ENCODE measurements at places on chromosomes 7 and 10. TPM values are rescaled to one million over a fixed set of nuclear protein-coding genes. Genes with fewer than 3 reads are reported as not detected.

GRCh38 chr7:95334447-95334846 lies 10.1 kb upstream of the PON1 start:
- no peak overlapping the region for H3K4me3 ChIP-seq
- no peaks in the 10 kb centered on the region for H3K36me3 ChIP-seq
- DNase-seq = no peak
- no peaks in the 10 kb centered on the region for H3K4me1 ChIP-seq
- no peaks in the 10 kb centered on the region for H3K27me3 ChIP-seq
- H3K27ac ChIP-seq = no peak overlapping the region

ZSCAN21 gene
- total RNA-seq = 13.1 TPM

CYP3A4 gene
- not detected for total RNA-seq

DNA sequence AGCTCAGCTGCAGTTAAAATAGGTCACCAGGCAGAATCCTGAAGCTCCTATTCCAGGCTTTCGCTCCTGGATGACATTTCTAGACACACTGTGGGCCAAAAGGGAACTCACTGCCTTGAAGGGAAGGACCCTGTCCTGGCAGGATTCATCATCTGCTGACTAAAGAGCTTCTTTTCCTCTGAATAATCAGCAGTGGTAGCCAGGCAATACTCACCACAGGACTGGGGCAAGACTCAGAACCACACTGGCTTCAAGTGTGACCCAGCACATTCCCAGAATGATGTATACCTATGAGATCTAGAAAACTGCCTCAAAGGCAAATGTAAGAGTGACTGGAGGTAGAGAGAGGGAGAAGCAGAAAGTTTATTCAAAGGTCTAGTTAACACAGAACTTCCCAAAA lies 29.5 kb upstream of the EBF3 start:
- H3K27me3 ChIP-seq = no peaks in the 10 kb centered on the region
- no peaks in the 10 kb centered on the region for H3K36me3 ChIP-seq
- DNase-seq = peak; percentile 56
- H3K4me1 ChIP-seq = no peaks in the 10 kb centered on the region

GRCh38 chr7:157282141-157282801 lies 54.5 kb upstream of the DNAJB6 start:
- no peaks in the 10 kb centered on the region for H3K4me1 ChIP-seq
- no peaks in the 10 kb centered on the region for H3K36me3 ChIP-seq
- no peak overlapping the region for H3K27ac ChIP-seq
- DNase-seq = no peak
- H3K4me3 ChIP-seq = no peak overlapping the region
- no peaks in the 10 kb centered on the region for H3K27me3 ChIP-seq

GRCh38 chr7:37709631-37710509 lies 26.3 kb downstream of the GPR141 start:
- H3K27me3 ChIP-seq = no peaks in the 10 kb centered on the region
- H3K36me3 ChIP-seq = no peaks in the 10 kb centered on the region
- DNase-seq = no peak
- no peaks in the 10 kb centered on the region for H3K4me1 ChIP-seq

DNA sequence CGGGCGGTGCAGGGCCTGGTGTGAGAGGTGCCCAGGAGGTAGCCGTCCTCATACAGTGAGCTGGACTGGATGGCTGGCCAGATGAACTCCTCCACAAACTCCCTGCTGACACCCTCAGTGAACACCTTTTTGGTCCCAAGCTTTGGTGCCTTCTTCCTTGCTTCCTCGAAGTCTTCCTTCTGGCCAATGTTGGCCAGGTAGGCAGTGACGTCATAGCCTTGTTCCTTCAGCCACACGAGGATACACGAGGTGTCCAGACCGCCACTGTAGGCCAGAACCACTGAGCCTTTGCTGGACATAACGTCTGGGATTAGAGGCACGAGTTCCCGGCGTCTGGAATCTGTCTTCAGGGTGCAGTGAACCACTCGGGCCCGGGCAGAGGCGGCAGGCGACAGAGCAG lies 206.8 kb upstream of the SP4 start:
- no peaks in the 10 kb centered on the region for H3K36me3 ChIP-seq
- no peak overlapping the region for H3K27ac ChIP-seq
- DNase-seq = no peak

DNA sequence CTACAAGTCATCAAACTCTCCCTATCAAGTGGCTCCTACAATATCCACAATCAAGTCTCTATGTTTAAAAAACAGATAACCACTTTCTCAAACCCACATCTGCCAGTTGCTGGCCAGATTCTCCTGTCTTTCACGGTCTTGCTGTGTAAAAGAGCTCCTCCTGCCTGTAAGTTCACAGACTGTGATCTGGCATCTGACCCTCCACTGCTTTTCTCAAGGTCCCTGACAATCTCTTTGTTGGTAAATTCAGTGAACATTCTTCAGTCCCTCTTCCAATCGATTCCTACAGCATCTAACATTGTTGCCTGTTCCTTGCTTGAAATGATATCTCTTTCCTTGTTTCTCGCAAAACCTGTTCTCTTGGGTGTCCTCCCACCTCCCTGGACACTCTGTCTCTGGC lies 18.5 kb upstream of the LMOD2 start:
- no peak overlapping the region for H3K27ac ChIP-seq
- DNase-seq = no peak
- no peak overlapping the region for H3K4me3 ChIP-seq
- H3K27me3 ChIP-seq = no peaks in the 10 kb centered on the region
- no peaks in the 10 kb centered on the region for H3K36me3 ChIP-seq

DNA sequence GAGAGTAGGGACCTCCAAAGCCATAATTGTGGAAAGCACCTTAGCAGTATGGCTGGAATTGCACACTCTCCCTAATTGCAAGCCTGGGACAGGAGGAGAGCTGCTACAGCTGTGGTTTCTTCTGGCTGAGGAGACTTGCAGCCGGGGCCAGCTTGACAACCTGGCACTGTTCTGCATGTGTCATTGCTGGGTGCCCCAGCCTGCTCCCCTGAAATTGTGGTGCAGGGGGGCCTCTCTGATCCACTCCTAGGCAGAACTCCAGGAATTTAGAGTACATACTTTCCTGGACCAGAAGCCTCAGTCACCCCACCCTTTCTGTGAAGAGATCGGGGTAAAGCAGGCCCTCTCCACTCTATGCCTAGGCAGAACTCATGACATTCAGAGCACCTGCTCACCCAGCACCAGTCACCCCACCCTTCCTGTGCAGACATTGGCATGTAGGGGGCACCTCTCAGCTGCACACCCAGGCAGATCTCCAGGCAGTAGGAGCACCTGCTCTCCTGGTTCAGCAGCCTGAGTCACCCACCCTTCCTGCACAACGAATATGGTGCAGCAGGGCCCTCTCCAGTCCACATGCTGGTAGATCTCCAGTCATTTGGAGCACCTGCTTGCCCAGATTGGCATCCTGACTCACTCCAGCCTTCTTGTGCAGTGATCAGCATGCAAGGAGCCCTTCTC lies 34.4 kb upstream of the DYNC1I1 start:
- DNase-seq = no peak
- no peaks in the 10 kb centered on the region for H3K27me3 ChIP-seq
- no peak overlapping the region for H3K4me3 ChIP-seq
- H3K36me3 ChIP-seq = no peaks in the 10 kb centered on the region
- no peaks in the 10 kb centered on the region for H3K4me1 ChIP-seq

DNA sequence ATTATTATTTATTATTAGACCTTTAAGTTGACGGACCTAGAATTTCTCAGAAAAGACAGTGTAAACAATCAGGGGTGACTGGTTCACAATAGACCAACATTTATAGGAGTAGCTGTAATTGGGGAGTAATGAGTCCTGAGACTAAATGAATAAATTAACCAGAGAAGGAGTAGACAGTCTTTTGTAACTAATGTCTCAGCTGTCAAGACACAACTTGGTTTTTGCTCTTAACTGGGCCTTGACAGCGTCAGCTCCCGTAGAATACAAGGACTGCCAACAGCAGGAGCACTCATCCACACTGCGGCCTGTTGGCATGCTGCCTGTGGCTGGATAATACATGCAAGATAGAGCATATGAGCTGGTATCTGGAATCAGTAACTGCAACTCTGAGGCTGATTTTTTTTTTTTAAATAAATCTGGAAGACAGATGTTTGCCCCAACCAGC lies 123.9 kb downstream of the CACNA2D1 start:
- peaks cover 3% of the 10 kb centered on the region for H3K4me1 ChIP-seq
- no peaks in the 10 kb centered on the region for H3K27me3 ChIP-seq
- DNase-seq = peak; percentile 88
- no peak overlapping the region for H3K4me3 ChIP-seq

DNA sequence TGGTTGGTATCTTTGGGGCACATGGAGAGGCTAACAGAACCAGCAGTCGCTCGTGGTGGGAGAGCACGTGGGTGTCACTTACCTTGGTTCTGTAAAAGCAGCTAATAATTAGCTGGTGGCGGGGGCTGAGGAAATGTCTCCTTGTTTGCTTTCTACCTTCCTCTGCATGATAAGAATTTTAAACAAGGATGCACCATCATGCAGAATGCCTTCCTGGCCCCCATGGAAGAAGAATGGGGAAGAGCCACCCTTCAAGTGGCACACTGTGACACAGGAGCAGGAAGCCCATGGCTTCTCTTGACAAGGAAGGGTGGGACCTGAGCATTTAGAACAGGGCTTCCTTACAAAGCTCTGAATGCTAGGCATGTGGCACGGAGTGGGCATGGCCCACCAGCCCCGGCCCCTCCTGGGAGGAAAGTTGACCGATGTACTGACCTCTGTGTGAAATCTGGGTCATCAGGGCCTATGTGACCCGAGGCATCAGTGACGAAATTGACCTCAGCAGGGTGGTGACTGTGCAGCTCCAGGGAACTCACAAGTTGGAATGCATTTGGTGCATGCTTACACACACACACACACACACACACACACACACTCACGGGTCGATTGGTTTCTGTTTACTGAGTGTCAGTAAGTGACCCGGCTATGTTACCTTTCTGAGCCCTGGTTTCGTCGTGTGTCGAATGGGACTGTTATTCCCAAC lies 116.9 kb upstream of the ANLN start:
- no peak overlapping the region for H3K4me3 ChIP-seq
- peak; percentile 35 for DNase-seq
- no peaks in the 10 kb centered on the region for H3K36me3 ChIP-seq
- no peaks in the 10 kb centered on the region for H3K27me3 ChIP-seq

KCNIP2 gene
- total RNA-seq = not detected

UCMA gene
- not detected for total RNA-seq

DNA sequence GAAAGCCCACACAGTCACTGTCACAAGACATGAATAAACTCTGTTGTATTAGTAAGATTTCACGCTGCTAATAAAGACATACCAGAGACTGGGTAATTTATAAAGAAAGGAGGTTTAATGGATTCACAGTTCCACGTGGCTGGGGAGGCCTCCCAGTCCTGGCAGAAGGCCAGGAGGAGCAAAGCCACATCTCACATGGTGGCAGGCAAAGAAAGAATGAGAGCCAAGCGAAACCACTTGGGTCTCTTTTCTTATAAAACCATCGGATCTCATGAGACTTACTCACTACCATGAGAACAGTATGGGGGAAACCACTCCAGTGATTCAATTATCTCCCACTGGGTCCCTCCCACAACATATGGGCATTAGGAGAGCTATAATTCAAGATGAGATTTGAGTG lies 110.2 kb downstream of the ST8SIA6 start:
- no peaks in the 10 kb centered on the region for H3K36me3 ChIP-seq
- peaks cover 4% of the 10 kb centered on the region for H3K4me1 ChIP-seq
- peaks cover 4% of the 10 kb centered on the region for H3K27me3 ChIP-seq
- no peak for DNase-seq
- no peak overlapping the region for H3K27ac ChIP-seq

- H3K4me1 ChIP-seq = no peaks in the 10 kb centered on the region
- H3K36me3 ChIP-seq = no peaks in the 10 kb centered on the region
- no peak within 1 kb of the TSS for H3K27ac ChIP-seq
- no peak within 1 kb of the TSS for H3K4me3 ChIP-seq
- no peaks in the 10 kb centered on the region for H3K27me3 ChIP-seq
These were observed at the start of gene LLCFC1 for GRCh38 chr7:142939226-142939910. Gene LLCFC1 (plus strand): TSS chr7:142939484. CDS start chr7:142939622, 138 bp downstream.

DNA sequence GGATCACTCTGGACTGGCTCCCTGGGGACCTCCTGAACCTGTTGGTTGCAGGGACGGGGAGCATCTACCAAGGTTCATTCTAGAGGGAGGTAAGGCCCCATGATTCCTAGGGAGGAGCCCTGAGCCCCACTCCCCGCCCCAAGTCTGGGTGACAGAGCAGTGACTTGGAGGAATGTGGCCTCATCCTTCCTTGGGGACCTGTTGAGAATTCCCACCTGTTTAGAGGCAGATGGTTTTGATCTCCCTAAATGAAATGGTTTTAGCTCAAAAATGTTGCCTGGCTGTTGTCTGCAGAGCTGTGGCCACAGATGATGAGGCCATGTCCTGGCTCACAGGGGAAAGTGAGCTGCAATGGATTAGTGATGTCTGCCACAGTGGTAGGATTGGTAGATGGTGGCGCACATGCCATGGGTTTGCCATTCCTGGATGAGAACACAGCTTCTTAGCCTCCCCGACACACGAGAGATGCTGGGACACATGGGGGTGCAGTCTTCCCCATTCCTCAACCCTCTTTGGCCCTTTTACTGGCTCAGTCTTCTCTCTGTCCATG lies 12.3 kb downstream of the C10orf105 start:
- peaks cover 37% of the 10 kb centered on the region for H3K27me3 ChIP-seq
- H3K36me3 ChIP-seq = no peaks in the 10 kb centered on the region
- H3K4me3 ChIP-seq = no peak overlapping the region
- no peak overlapping the region for H3K27ac ChIP-seq

GRCh38 chr7:27671675-27672074 lies 9.0 kb upstream of the HIBADH start:
- no peak overlapping the region for H3K27ac ChIP-seq
- no peak overlapping the region for H3K4me3 ChIP-seq
- no peaks in the 10 kb centered on the region for H3K36me3 ChIP-seq
- H3K27me3 ChIP-seq = no peaks in the 10 kb centered on the region

RASSF4 gene
- 5.9 TPM for total RNA-seq

Data from IMR-90 (cell line).